ENCODE measurements at places on chromosomes 16 and 17. TPM values are rescaled to one million over a fixed set of nuclear protein-coding genes. Genes with fewer than 3 reads are reported as not detected.

Gene PNMT
- not detected for total RNA-seq

Gene NPIPA2
- not detected for total RNA-seq

Gene CDH11
- total RNA-seq: 18.9 TPM

Gene SLFN12L
- not detected for total RNA-seq

Gene GH1
- total RNA-seq: not detected

Gene EPOP
- total RNA-seq: 0.67 TPM

Gene GPR179
- total RNA-seq: not detected

Gene TP53TG3C
- total RNA-seq: not detected

Gene C1QL1
- 0.73 TPM for total RNA-seq

Gene NACA2
- total RNA-seq: not detected

Gene B4GALNT2
- total RNA-seq: not detected

Gene FBXW10B
- 1.5 TPM for total RNA-seq

Gene TAC4
- total RNA-seq: not detected

Gene SMIM36
- total RNA-seq: not detected
